GM12892 (cell line): ENCODE measurements at places on chromosomes 4 and X.

DNA sequence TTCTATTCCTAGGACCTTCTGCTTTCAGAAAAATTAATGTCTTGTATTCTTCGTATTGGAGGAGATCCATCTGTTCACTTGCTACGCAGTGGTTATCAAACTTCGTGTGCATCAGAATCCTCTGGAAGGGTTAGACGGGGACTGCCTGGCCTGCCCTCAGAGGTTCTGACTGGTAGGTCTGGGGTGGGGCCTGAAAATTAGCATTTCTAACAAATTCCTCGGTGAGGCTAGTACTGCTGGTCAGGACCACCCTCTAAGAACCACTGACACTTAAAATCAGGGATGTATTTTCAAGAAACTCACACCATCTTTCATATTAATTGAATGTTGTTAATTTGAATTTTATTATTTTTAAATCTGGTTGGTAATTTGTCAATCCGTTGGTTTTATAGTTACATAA lies 63.0 kb downstream of the MAPK10 start:
- DNase-seq: no peak

- no peak for DNase-seq
These were observed 41.1 kb downstream of the PPP3CA start for GRCh38 chr4:101306225-101306624.

- DNase-seq: no peak
These were observed 66.7 kb upstream of the EOLA2 start for GRCh38 chrX:150005027-150005426.

- no peak for DNase-seq
These were observed 20.3 kb upstream of the VEGFD start for GRCh38 chrX:15404401-15405096.

GRCh38 chrX:5080791-5081190 lies 1147.9 kb downstream of the NLGN4X start:
- no peak for DNase-seq

GRCh38 chrX:52078131-52078530 lies 9.1 kb upstream of the MAGED4B start:
- no peak for DNase-seq

DNA sequence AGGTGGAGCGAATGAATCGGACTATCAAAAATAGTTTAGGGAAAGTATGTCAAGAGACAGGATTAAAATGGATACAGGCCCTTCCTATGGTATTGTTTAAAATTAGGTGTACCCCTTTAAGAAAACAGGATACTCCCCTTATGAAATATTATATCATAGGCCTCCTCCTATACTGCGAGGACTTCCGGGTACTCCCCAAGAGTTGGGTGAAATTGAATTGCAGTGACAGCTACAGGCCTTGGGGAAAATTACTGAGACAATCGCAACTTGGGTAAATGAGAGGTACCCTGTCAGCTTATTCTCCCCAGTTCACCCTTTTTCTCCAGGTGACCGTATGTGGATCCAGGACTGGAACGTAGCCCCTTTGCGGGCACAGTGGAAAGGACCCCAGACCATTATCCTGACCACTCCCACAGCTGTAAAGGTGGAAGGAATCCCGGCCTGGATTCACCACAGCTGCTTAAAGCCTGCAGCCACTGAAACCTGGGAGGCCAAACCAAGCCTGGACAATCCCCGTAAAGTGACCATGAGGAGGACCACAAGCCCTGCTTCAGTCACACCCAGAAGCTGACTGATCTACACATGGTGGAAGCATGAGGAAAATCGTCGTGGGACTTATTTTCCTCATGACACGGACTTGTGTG lies 1138.1 kb downstream of the ARAP2 start:
- no peak for DNase-seq
